Lung (tissue), 17 donors: ENCODE measurements at places on chromosomes 5 and 9. TPM values are rescaled to one million over a fixed set of nuclear protein-coding genes. Genes with fewer than 3 reads are reported as not detected.

DNA sequence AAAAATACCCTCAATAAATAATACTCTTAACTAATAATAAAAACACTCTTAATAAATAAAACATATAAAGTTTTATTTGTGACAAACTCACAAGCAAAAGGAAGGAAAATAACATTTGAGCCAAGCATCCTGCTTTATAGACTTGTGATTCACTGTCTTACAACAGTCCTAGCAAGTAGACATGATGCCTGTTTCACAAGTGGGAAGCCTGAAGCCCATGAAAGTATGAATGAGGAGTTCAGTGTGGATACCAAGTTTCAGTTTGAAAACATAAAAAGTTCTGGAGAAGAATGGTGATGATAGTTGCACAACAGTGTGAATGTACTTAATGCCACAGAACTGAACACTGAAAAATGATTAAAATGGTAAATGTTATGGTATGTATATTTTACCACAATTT lies 10.9 kb downstream of the HABP4 start:
- peak; percentile 6 for DNase-seq

GRCh38 chr5:82597437-82597836 lies 319.3 kb upstream of the RPS23 start:
- DNase-seq, result no peak

Gene REXO4
- total RNA-seq, result 20.4 TPM

DNA sequence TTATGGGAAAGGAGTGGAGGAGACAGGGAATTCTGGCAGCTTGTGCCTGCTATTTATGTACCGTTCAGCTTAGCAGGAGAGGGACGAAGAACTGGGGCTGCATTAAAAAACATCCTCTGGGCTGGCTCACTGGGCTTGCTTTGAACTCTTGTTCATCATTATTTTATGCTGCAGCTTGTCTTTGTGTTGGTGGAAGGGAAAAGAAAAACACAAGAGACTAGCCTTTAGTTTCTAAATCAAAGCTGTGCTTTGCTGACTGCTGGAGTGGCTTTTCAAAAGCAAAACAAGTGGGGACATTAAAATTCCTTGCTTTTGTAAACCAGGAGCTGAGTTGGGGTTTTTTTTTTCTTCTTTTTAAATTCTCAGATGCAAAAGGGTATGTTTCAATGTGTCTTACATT lies 5.9 kb upstream of the RGMB start:
- DNase-seq, result no peak

- no peak for DNase-seq
Measured at GRCh38 chr5:107812570-107813141, 141.9 kb upstream of the EFNA5 start.

DNA sequence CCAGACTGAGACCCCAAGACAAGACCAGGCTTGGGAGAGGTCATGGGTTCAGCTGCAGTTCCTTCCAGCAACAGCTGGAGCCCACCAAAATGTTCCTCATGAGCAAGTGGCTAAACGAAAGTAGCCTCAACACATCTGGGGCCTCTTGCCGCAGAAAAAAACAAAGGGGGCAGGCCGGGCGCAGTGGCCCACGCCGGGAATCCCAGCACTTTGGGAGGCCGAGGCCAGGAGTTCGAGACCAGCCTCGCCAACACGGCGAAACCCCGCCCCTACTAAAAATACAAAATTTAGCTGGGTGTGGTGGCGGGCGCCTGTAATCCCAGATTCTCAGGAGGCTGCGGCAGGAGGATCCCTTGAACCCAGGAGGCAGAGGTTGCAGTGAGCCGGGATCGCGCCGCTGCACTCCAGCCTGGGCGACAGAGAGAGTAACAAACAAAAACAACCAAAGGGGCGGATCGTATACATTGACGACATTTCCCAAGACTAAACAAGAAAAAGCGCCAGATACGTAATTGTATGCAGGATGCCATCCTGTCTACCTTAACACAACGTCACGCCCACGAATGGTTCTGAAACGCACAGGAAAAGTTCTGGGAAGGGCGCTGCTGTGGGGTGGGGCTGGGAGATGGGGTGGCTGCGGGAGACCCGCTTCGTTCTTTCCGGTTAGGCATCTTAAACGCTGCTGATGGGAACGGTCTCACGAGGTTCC lies 1.7 kb downstream of the INPP5E start:
- DNase-seq, result peak; percentile 31

- no peak for DNase-seq
Measured at GRCh38 chr9:135544981-135545635, 818 bp upstream of the OBP2A start.

Gene OLFM1
- total RNA-seq, result 8.2 TPM

DNA sequence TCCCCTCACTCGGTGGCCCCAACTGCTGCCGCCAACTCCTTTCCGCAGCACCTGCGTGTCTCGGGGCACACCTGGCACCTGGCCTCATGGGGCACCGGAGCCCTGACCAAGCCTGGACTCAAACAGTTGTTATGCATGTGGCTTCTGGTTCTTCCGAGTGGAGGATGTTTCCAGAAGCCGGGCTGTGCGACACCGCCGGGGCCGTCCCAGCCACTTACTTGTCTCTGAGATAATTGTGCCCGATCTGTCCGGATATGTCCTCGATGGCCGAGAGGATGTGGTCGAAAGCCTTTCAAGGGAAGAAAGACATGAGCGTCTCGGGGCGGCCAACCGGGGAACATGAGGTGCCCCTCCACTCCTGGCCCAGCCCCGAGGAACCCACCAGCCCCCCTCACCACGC lies 38.4 kb downstream of the EXOC3 start:
- DNase-seq, result no peak

DNA sequence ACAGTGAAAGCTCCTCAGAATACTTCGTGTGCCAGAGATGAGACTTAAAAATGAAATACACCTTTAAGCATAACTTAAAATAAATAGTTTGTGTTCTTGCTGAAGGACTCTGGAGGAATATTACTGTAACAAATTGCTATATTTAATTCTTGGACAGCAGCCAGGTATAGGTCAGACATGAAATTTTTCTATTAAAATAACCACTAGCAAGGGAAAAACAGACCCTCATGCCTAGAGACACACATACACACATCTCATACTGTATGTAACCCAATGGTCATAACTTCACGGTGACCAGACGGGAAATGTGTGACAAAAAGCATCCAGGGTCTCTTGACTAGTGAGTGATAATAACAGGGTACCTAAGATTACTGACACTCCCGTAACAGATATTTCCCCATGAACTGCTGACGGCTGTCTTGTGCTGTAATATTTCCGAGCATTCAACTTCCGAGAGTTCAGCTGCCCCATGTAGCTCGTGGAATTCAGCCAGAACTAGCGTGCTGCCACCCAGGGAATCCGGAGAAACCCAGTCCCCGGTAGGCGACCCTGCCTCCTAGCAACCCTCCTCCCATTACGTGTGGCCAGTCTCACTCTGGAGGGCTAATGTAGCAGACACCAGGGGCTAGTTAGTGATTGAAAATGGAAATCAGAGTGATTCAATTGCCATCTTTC lies 2295.1 kb upstream of the WWC1 start:
- DNase-seq, result peak; percentile 20

Gene ANKRD31
- 0.51 TPM for total RNA-seq

Gene LEAP2
- 3.1 TPM for total RNA-seq

DNA sequence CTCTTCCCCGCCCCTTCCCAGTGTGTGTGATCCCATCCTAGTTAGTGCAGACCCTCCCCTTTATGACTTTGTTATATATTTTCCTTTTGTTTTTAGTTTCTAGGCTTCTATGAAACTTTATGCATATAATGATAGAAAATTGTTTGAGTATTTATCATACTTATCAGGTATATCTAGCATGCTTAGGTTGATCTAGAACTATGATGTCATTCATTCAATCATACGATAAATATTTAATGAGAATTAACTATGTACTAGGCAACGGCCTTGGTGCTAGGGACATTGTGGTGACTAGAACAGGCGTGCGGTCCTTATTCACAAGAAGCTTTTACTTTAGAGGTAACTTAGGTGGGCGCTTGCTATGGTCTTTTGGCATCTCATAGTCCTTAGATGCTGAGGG lies 13.6 kb upstream of the ANKRD55 start:
- no peak for DNase-seq

Gene HTR4
- total RNA-seq, result 0.18 TPM

GRCh38 chr9:132006677-132007370 lies 72.8 kb downstream of the MED27 start:
- DNase-seq, result no peak

- no peak for DNase-seq
Measured at GRCh38 chr5:127187706-127188105, 102.9 kb upstream of the MEGF10 start.

Gene C6
- total RNA-seq, result 22.7 TPM

GRCh38 chr9:81224166-81225081 lies 464.9 kb downstream of the TLE1 start:
- peak; percentile 79 for DNase-seq

DNA sequence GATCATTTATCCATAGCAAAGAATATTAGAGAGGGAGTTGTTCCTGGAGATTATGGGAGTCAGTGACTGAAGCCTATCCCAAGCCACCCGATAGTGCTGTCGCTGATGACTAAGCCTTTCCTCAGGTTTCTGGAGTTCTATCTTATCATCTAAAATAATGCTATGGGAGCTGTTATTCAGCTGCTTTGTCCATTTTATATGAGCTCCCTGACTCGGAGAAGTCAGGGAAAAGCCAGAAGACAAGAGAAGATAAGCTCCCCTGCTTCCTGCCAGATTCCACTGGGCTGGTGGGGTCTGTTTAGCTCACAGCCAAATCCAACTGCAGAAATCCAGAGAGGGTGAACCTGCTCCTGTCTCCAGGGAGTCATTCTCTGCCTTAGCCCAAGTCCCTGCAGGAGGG lies 148.2 kb downstream of the DROSHA start:
- DNase-seq, result no peak

DNA sequence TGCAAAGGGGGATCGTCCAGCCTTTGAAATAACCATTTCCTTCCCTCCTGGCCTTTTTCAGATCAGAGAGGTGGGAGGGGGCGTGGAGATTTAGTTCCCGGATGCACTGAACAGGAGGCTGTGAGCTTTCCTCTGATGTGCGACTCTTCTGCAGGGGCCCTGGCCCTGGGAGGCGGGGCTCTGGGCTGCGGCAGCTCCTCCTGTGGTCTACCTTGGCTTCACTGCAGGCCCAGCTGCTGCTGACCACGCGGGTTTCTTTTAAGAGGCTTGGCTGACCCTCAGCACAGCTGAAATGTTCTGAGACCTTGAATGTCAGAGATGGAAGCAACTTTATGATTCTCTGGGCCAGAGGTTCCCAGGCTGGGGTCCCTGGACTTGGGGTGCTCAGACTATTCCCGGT lies 27.0 kb upstream of the COL15A1 start:
- peak; percentile 69 for DNase-seq
